ENCODE measurements at places on chromosomes 4 and X. TPM values are rescaled to one million over a fixed set of nuclear protein-coding genes. Genes with fewer than 3 reads are reported as not detected.

Gene NALF2
- not detected for total RNA-seq

Gene POF1B
- total RNA-seq = not detected

Gene FOXR2
- total RNA-seq = not detected

Gene AKAP14
- not detected for total RNA-seq

Gene ERAS
- 0.22 TPM for total RNA-seq

Gene CLGN
- total RNA-seq = 2.7 TPM

Gene NDNF
- not detected for total RNA-seq
